Stomach (tissue), 19 donors: ENCODE measurements at places on chromosomes 13 and 19. TPM values are rescaled to one million over a fixed set of nuclear protein-coding genes. Genes with fewer than 3 reads are reported as not detected.

DNA sequence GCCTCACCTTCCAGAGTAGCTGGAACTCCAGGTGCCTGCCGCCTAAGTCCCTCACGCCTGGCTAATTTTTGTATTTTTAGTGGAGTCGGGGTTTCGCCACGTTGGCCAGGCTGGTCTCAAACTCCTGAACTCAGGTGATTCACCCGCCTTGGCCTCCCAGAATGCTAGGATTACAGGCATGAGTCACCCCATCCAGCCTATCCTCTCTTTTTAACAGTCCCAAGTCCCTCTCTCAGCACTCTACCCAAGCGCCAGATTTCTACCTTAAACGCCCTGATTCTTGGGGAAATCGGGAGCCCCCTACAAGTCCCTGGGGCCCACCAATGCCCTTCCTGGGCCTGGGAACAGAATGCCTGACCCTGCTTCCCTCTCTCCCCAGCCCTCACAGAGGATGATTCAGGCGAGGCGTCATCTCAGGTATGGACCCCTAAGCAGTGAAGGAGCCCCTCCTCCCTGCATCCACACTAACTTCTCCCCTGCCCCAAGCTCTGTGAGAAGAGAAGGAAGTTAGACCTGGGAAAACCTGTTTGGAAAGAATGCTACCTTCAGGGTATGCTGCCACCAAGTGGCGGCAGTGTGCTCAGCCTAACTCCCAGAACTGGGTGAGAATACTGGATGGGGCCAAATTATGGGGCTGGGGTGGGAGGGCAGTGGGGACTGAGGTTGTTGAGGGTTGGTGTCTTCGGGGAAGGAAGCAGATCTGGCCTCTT, 20.8 kb upstream of the EBI3 start:
- no peaks in the 10 kb centered on the region for H3K36me3 ChIP-seq
- H3K4me1 ChIP-seq: peaks cover 9% of the 10 kb centered on the region
- no peak overlapping the region for H3K27ac ChIP-seq
- H3K27me3 ChIP-seq: no peaks in the 10 kb centered on the region

GRCh38 chr19:30968210-30968609, 381.0 kb downstream of the TSHZ3 start:
- no peak overlapping the region for H3K4me3 ChIP-seq
- no peaks in the 10 kb centered on the region for H3K27me3 ChIP-seq
- H3K36me3 ChIP-seq: no peaks in the 10 kb centered on the region
- DNase-seq: no peak

DNA sequence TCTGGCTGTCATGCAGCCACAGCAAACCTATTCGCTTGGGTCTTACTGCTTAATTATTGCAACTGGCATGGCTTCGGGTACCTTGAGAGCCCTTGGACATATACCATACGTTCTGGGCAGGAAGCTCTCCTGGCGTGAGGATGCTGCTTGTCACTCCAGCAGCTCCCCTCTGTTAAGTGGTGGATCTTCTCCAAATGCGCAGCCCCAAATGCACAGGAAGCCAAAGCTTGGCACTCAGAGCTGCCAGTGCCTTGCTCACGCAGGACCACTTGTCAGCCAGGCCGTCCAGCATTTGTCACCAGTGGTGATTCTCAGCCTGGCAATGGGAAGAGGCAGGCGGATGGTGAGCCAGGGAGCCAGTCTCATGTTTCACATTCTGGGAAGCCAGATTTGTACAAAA, 158.6 kb downstream of the KATNAL1 start:
- no peak overlapping the region for H3K27ac ChIP-seq
- DNase-seq: no peak
- no peaks in the 10 kb centered on the region for H3K27me3 ChIP-seq
- H3K4me1 ChIP-seq: peaks cover 3% of the 10 kb centered on the region

DNA sequence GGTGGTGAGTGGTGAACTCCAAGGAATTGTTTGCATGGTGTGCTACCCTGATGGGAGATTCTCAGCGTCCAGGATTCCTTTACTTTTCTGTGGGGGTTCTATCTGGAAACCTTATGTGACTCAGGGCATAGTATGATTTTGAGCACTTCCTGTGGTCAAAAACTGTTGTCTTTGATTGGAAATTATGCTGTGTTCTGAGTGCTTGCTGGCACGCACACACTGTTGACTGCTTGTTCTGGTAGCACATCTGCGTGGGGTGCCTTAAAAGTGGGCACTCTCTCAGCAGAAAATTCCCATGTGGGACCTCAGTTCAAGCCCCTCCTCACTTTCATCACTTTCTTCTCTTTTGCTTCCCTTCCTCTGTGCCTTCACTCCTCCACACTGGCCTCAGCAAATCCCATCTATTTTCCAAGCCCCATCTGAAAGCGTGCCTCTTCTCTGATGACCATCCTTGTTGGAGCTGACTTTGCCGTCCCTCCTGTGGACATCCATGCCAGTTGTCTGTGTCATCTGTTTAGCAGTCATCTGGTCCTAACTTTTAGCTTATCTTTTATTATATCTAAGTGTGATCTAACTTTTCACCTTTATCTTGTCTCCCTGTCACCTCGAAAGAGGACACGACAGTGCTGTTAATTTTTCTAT, 56.4 kb upstream of the NPAS1 start:
- no peak for DNase-seq
- H3K27ac ChIP-seq: peak overlapping the region; percentile 5
- H3K27me3 ChIP-seq: no peaks in the 10 kb centered on the region
- no peaks in the 10 kb centered on the region for H3K36me3 ChIP-seq

The SIGLEC11 gene
- total RNA-seq: 35.1 TPM
